ENCODE measurements at places on chromosomes 2 and 18.

- DNase-seq, result no peak
Measured at GRCh38 chr2:64273524-64274398, 129.5 kb upstream of the PELI1 start.

DNA sequence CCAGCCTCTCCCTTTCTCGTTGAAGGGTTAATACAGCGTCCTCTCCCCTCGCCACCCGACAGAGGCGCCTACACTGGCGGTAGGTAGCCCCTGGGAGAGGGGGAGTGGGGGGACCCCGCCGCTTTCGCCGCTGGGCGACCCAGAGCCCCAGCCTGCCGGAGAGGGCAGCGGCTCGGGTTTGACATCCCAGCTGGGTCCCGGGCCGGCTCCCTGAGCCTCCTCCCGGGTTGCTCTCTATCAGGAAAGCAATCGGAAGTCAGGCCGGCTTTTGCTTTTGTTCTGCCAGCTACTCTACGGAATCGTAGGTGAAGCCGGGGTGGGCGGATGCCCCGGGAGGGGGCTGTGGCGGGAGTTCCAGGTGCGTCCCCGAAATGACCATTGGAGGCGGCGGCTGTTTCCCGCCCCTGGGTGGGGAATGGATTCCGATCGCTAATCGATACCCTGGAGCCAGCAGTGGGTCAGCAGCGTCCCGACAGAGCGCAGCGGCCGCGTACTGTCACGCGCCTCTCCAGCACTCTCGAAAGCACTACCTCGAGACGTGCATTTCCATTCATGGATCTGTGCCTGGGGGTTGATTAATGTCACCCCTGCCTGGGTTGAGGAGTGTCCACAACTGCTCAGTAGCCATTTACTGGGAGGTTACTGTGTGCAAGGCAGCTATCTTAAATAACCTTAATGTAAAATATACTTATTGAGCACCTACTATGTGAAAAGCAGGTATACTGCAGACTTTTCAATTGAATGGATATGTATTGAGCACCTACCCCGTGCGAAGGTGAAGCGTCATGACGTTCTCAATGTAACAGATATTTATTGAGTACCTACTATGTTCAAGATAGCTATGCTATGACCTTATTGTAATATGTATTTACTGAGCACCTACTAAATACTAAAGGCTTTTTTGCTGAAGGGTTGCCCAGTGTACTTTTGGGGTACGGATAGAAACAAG, 1.1 kb downstream of the MAPK4 start:
- no peak for DNase-seq

- DNase-seq, result no peak
Measured at GRCh38 chr18:13369756-13370510, 151.4 kb downstream of the LDLRAD4 start.

DNA sequence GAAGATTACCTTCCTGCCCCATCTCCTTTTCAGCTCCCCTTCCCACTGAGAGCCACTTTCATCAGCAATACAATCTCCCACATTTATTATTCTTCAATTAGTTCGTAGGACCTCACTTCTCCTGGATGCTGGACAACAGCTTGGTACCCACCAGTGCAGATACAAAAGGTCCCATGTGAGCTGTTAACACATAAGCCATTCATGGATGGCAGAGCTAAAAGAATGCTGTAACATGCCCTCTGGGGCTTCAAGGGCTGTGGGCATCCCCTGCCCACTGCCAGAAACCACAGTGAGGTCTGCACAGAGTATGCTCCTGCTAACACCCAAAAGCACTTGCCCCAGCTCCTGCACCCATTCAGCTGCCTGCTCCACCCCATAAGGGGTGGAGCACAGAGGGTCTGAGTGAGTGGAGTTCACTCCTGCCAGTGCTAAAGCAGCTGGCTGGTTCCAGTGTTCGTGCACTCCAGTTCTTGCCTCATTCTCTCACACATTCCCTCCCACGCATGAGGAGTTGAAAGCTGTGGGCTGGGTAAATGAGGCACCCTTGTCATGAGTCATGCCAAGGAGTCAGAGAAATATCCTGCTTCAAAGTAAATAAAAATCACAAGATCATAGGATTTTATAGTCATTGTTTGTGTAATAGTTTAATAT, 305.9 kb upstream of the TMEFF2 start:
- peak; percentile 29 for DNase-seq

GRCh38 chr2:79977792-79978191, 326.8 kb downstream of the LRRTM1 start:
- no peak for DNase-seq

DNA sequence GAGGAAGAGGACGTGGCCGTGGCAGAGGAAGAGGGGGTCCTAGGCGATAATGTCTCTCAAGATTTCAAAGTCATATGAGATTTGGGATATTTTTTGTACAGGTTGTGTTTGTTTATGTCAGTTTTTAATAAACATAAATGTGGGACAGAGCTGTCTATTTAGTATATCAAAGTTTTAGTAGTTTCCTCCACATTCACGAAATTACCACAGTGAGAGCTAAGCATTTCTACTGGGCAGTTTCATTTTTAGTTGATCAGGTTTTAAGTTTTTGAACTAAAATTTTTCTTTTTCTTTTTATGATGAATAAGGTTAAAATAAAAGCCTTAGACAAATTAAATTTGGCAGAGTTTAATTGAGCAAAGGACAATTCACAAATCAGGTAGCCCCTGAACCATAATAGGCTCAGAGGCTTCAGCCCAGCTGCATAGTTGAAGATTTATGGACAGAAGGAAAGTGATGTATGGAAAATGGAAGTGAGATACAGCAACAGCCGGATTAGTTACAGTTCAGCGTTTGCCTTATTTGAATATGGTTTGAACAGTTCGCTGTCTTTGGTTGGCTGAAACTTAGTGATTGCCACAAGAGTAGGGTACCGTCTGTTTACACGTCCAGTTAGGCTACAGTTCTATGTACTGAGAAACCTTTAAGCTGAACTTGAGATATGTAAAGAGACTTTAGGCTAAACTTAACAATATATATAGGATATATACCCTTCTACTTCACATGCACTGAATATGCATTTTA, 17.1 kb downstream of the SNRPD1 start:
- DNase-seq, result no peak

GRCh38 chr2:224751996-224752698, 36.0 kb upstream of the CCDC195 start:
- DNase-seq, result no peak

- DNase-seq, result no peak
Measured at GRCh38 chr2:196994764-196995163, 68.3 kb upstream of the PGAP1 start.

GRCh38 chr2:165081276-165081675, 122.6 kb downstream of the SCN3A start:
- no peak for DNase-seq

- peak; percentile 75 for DNase-seq
Measured at GRCh38 chr2:105744091-105744908, 412 bp upstream of the NCK2 start.

DNA sequence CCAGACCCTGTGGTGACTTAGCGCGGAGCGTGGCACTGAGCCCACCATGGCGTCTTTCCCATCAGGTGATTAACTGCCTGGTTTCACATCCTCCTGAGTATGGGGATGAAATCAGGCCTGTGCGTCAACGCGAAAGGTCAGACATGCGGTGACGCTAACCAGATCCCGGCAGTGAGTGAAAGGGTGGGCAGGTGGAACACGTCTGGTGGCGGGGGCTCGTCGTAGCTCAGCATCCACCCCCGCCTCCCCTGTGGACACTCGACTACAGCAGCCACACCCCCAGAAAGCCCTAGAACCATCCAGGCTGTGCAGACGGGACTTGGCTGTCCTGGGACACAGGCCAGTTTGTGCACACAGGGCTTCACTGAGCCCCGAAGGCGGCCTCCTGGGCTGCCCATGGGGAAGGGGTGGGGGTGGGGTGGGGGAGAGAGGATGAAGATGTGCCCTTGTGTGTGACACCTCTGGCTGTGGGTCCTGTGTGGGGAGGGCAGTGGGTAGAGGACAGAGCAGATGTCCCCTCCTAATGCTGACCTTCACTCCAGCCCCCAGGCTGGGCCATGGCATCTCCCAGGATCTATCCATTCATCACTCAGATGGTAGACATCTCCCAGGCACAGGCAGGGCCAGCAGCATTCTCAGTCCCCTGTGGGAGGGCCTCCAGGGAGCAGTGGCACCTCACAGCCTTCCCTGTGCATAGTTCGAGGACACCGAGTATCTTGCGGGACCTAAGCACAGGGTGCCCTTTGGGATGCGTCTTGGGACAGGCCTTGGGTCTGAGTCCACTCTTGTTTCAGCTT, 27.5 kb downstream of the RAMP1 start:
- DNase-seq, result no peak

DNA sequence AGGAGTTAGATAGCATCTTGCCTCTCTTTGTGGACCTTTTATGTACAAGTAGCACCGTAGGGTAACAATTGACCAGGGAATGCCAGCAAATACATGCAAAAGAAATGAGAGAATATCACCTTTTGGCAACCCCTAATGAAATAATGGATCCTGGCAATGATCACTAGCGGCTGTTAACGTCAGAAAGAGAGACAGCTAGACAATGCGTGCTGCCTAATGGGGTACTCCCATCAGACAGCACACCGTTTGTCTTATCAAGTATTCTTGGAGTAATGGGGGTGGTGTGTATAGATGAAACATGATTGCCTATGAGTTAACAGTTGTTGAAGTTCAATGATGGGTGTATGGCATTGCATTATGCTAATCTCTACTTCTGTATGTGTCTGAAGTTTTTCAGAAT, 1.6 kb downstream of the ELAC1 start:
- no peak for DNase-seq

DNA sequence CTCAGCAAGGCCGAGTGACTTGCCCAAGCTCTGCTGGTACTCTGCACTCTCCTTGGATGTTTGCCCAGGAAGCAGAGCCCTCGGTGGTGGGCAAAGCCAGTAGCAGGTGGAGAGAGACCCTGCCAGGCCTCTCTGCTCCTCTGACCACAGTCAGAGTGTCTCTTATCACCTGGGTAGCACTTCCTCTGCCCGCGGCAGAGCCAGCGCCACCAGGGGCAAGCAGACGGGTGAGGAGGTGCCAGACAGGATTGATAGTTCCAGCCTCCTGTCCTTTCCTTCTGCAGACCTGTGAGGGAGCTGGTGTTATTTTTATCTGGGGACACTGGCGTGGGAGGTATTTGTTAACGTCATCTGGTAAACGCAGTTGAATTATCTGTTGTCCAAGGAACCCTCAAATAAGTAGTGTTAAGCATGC, 152.9 kb downstream of the SMAD7 start:
- DNase-seq, result no peak

DNA sequence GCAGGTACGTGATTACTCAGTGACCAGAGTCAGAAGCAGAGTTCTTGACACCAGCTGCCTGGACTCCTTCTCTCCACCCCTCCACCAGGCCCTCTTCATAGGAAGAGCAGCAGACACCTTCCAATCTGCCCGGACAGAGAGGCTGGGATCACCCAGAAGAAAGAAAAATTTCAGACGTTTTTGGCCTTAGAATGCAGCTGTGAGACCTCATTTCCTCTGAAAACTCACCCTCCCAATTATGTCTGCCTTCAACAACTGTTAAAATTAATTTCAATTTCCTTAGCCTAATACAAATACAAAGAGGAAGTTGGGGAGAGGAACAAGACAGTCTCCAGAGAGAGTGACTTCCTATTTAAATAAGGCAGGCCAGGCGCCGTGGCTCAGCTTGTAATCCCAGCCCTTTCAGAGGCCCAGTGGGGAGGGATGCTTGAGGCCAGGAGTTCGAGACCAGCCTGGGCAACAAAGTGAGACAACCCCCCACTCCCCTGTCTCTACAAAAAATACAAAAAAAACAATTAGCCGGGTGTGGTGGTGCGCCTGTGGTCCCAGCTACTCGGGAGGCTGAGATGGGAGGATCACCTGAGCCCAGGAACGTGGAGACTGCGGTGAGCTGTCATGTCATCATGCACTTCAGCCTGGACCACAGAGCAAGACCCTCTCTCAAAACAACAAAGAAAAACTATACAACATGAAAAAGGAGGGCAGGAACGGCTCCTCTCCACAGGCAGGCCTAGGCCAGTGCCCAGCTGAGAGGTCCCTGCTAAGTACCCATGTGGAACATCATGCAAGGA, 1.6 kb downstream of the SLC66A2 start:
- DNase-seq, result no peak

DNA sequence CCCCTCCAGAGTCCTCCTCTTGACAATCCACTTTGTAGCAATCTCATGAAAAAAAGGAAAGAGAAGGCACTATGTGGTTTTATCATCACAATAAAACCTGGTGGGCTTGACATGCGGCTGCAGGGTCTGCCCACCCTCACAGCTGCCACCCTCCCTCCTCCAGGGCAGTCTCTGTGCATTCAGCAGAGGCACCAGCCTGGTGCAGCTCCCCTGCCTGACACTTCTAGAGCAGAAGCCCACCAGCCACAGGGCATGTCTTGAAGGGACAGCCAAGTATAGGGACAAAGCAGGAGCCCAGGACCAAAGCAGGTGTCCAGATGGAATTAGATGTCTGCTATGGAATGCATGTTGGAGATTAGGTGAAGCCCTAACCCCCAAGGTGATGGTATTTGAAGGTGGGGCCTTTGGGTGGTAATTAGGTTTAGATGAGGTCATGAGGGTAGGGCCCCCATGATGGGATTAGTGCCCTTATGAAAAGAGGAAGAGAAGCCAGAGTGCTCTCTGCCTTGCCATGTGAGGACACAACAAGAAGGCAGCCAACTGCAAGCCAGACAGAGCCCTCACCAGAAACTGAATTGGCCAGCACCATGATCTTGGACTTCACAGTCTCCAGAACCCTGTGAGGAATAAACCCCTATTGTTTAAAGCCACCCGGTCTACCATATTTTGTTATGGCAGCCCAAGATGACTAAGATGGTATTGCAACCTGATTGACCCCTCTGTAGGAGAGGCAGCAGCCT, 86.9 kb downstream of the MCFD2 start:
- DNase-seq, result no peak

- DNase-seq, result no peak
Measured at GRCh38 chr2:15584767-15585469, 6.8 kb upstream of the DDX1 start.

DNA sequence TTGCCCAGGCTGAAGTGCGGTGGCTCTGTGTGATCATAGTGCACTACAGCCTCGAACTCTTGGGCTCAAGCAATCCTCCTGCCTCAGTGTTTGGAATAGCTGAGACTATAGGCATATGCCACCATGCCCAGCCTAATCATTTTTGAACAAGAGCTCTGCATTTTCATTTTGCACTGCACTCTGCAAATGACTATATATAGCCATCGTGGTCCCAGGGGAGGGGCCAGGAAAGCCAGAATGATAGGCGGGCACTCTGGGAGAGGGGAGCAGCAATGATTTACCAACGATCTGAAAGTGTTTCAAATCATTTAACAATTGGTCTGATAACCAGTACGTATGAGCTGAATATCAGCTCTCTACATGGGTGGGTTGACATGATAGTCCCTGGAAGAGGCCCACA, 22.3 kb upstream of the ST3GAL5 start:
- no peak for DNase-seq

- DNase-seq, result no peak
Measured at GRCh38 chr2:172806493-172806892, 70.8 kb downstream of the RAPGEF4 start.
